HAP-1 (cell line): ENCODE measurements at places on chromosomes 12 and 14.

DNA sequence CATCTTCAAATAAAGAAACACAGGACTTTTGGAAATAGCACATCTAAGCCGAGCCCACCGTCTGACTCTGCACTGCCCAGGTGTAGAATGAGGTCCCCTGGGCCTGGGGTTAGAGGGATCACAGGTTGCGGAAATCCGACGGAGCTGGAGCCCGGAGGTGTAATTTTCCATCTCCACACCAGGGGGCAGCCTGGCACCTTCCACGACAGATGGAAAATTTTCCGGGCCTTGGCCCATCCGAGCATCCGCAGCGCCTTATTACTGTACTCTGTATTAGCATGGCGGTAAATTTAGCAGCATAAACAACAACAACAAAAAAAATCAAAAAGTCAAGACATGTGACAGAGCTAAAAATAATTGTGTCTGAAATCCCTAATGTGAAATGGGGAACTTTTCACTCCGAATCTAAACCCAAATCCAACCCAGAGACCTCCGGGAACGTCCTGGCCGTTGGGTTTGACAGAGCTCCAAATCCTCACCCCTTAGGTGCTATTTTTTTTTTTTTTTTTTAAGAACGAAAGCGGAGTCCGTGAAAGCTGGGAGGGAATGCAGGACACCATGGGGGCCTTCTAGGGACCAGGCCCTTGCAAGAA is 93.9 kb downstream of the KSR2 start:
- peak; percentile 85 for DNase-seq

GRCh38 chr12:79233341-79233781 is 368.8 kb downstream of the SYT1 start:
- DNase-seq: peak; percentile 10

GRCh38 chr12:100404769-100405407 is 48.0 kb downstream of the SLC17A8 start:
- DNase-seq: peak; percentile 49

GRCh38 chr12:93192878-93193277 is 184.8 kb upstream of the NUDT4 start:
- no peak for DNase-seq

DNA sequence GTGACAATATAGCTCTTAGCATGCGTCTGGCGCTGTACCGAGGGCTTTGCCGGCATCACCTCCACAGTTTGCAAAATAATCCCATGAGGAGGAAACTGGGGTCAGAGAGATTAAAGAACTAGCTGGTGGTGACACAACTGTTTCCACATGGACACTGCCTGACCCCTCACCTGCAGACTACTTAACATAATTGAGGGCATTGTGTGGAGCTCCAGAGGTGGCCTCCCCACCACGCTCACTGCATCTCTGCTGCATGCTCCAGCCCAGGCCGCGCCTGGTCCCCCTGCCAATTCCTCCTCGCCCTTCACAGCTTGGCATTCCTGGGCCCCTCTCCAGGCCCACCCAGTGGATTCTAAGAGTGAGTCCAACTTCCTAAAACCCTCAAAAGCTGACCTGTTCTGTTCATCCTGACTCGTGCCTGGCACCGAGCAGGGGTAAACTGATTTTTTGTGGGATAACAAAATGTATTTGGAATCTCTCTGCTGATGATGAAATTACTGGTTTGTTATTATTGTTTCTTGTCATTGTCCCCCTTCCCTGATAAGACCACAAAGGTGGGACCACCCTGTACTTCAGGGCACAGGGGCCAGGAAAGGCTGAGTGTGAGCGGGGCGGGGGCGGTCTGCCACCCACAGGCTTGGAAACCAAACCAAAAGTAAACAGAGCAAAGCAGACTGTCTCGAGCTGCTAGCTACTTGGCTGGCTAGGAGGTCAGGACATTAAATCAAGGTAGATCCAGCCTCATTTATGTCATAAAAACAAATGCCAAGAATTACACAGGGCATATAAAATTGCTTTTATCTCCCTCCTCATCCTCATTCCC is 40.6 kb downstream of the CHGA start:
- DNase-seq: no peak

- DNase-seq: no peak
Observed at GRCh38 chr12:105769486-105769885, 369.3 kb downstream of the NUAK1 start.

GRCh38 chr14:61342932-61343331 is 21.6 kb downstream of the PRKCH start:
- DNase-seq: no peak

DNA sequence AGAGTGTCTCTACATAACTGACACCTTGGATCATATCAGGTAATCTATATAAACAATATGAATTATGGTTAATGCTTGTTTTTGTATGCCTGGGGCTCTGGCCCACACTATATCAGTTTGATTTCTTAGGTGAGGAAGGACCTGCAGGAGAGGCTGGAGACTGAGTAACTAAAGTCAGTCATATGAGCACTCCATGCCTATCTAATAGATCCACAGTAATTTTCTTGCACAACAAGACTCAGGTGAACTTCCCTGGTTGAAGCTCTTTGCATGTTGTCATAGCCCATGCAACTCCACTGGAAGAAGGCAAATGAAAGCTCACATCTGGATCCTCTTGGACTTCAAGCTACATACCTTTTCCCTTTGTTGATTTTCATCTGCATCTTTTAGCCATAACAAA is 62.3 kb downstream of the CDK17 start:
- DNase-seq: no peak

DNA sequence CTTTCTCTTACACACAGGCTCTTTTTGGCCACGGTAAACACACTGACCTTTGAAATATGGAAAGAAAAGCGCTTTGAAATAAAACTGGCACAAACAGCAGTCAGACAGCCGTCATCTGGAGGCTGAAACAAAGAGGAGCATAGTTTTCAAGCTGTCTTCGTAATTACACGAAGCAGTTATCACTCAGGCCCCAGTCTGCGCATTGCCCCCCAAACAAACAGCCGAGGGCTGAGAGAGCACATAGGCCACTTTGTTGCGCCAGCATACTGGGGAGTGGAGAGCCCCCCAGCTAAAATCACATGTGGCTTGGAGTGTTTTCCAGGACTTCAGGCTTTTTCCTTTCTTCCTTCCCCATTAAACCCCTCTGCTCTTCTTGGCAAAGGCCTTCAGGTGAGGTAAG is 142.9 kb upstream of the BTG1 start:
- DNase-seq: no peak

DNA sequence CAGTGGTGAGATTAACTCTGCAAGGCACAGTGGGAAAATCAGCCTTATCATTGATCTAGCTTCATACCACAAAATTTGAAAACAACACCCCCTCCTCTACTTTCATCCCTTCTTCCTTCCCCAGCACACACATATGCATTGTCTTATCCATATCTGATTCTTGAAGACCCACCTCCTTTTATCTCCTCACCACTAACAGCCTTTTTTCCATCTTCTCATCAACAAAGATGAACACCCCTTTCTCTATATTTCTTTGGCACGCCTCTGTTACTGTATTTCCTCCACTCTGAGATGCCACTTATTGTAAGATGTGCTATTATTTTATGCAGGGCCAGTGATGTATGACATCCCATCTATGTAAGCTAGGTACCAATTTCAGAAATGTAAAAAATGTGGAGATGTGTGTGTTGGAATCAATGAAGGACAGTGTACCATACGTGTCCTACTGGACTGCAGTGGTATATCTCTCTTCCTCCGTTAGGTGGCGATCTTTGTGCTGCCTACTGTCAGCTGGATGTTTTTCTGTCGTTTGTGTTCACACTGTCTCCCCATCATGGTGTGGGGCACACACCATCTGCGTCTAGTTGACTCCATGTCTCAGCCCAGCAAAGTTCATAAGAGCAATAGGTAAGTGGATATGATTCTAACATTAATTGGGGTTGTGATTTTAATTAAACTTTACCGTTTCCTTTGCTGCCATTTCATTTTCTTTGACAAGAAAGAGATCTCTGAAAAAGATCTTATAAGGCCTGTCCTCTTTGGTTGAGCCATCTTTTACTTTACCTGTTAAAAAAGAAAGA is 24.0 kb downstream of the CCDC38 start:
- DNase-seq: peak; percentile 58

- DNase-seq: no peak
Observed at GRCh38 chr12:65868133-65868705, 43.9 kb downstream of the HMGA2 start.
